ENCODE measurements at places on chromosomes 1 and 21.

DNA sequence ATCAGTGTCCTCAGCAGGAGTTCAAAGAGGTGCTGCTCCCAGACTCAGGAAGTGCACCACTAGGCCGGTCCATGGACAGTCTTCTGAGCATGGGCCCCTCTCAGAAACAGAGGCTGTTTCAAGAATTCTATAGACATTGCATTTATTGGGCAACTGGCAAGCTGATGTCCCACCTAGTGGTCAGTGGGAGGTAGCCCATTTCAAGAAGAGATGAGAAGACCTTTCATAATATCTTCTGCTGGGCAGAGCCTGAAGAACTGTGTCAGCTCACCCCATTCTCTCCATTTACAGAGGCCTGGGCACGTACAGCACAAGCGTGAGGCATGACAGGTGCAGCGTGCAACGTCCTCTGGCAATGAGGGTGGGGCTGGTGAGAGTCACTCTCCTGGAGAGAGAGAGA, 216.0 kb downstream of the DYRK1A start:
- peak; percentile 48 for DNase-seq

- no peak for DNase-seq
These were observed 300.6 kb downstream of the TM2D1 start for GRCh38 chr1:61424382-61424781.

DNA sequence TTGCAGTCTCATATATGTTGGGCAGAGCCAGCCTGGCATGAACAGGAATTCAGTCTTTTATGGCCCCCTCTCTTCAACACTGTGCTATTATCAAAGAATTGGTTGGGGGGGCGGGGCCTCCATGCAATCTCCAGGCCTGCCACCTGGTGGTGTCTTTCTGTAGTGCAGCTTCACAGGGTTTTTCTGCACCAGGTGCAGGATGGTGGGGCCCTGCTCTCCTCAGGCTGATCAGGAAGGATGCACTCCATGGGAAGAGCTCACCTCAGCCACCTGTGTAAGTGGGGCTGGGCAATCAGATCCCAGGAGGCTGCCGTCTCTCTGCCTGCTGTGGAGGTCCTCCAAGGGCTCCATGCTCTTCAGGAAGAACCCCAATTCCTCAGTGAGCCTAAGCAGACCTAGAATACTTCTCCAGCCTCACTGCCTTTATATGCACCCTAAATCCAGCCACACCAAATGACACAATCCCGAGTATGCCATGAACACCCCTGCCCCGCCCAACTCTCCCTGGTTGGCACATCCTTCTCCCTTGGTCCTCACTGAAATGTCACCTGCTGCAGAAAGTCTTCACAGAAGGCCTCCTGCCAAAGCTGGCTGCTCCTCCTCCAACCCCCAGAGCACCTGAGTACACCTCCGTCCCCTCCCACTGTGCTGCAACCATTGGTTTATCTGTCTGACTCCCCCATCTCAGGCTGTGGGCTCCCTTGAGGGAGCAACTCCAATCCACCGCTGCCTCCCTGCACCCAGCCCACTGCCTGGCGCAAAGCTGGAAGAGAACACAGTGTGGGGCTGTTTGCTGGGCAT, 16.5 kb downstream of the STK40 start:
- DNase-seq: peak; percentile 85

DNA sequence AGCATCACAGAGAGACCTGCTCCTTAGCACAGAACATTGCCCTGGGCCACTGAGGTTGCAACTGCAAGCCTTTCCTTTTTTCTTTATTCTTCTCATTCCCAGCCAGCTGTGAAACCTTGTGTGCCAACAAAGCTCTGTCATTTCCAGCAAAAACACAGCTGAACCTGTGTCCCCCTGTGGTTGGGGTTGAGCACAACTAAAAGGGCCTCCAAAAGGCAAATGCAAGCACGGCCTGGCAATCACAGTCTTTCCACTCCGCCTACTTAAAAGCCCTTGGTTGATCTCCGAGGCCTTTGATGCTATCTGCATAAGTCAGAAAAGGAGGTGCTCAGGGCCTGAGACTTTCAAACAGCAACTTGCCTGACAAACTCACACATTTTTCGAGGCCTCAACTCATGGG, 32.7 kb downstream of the SUSD4 start:
- DNase-seq: no peak

DNA sequence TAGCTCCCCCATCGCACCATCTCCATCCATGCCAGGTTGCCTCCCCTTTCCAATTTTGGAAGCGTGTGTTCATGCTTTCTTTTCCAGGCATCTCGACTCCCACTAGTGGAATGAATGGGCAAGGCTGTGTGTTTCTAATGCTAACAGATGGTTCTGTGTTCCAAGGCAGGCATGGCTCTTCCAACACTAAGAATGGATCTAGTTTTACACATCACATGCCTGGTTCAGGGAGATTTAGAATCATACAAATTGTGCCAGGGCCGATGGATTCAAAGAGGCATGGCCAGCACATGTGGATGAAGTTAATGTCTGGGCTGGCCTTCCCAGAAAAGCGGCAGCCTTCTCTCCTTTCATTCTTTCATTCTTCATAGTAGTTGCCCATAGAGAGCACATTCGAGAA, 438.7 kb downstream of the PRDM2 start:
- no peak for DNase-seq

DNA sequence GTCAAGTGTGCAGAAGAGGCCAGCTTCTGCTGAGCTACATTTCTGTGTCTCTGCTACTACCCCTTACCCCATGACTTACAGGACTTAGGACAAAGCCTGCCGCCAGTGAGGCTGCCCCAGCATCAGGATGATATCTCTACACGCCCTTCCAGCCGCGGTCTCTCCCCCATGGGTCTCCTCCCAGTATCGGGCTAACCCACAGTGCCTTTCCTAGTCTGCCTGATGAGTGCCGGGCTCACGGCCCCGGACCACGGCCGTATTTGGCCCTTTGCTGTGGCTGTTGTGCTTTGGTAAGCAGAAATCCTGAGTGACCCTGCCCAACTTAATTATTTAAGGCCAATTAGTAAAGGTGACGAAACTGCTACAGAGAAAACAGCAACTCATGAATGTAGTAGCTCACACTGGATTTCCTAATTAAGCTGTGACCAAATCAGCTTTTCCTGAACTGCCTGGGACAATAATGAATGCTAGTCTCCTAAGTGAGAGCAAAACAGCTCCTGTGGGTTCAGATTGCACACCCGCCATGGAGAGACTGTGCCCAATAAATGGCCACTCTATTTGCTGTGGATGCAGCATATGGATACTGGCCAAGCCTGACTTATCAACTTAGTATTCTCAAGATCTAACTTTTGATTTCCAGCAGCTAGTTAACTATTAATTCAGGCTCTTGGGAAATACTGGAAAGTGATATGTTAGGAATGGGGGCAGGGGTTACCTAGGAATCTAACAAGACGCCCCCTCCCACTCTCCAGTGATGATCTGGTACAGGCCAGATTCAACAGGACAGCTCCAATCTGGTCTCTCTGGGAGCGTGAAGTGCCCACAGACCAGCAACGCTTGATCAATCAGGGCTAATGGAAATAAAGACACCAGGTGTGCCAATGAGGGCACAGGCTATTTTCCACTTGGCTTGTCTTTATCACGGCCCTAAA, 123.3 kb upstream of the IFFO2 start:
- DNase-seq: no peak

GRCh38 chr1:4119516-4120220, 219.6 kb upstream of the C1orf174 start:
- no peak for DNase-seq

- DNase-seq: no peak
These were observed 82.1 kb downstream of the RRAGC start for GRCh38 chr1:38777464-38777957.

All from HEK293T (cell line).